ENCODE measurements at places on chromosomes 12 and 14. TPM values are rescaled to one million over a fixed set of nuclear protein-coding genes. Genes with fewer than 3 reads are reported as not detected.

Gene IL22
- not detected for total RNA-seq

Gene KRT74
- total RNA-seq, result not detected

- peak; percentile 94 for DNase-seq
Observed at GRCh38 chr12:131912518-131913274, 16.4 kb upstream of the PUS1 start.

DNA sequence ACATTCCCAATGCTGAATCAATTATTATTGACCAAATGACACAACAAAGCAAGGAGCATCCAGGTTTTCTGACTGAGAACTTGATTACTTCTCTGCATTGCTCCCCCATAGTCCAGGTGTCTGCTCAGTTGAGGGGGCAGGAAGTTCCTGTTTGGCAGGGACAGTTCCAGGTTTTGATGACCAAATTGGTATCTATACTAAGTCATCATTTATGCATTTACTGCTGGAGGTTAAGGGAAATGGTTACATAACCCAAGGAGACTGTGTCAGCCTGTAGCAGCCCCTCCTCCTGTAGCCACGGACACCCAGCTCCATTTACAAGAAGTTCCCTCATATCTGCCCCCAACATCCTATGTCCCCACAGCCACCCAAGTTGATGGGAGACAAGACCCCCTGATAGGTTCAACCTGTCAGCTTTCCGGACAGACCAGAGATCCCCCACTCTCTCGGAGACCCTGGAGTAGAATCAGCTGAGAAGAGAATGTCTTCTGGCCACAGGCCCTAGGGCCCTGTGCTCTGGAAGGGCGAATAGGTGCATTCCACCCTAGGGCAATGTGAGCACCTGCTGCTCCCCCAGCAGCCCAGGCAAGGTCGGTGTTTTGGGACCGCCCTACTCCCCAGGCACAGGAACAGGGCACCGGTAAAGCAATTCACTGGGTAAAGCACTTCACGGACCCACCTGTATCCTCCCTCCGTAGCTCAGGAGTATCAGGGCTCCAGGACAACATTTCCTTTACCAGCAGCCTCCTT, 23.6 kb downstream of the IRF2BPL start:
- DNase-seq, result no peak

- no peak for DNase-seq
Observed at GRCh38 chr12:45590646-45591045, 138.9 kb upstream of the ARID2 start.

DNA sequence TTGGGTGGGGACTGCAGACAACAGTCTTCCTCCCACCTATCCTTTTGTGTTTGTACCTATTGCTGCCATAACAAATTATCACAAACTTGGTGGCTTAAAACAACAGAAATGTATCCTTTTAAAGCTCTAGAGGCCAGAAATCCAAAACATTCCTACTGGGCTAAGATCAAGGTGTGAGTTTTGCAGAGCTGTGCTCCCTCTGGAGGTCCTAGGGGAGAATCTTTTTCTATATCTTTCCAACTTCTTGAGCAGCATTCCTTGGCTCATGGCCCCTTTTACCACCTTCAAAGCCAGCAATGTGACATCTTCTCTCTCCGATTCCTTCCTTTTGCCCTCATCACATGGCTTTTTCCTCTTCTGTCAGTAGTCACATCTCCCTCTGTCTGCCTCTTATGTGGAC, 190.6 kb downstream of the TTC8 start:
- no peak for DNase-seq

GRCh38 chr14:70096866-70097265, 91.9 kb downstream of the SLC8A3 start:
- no peak for DNase-seq

DNA sequence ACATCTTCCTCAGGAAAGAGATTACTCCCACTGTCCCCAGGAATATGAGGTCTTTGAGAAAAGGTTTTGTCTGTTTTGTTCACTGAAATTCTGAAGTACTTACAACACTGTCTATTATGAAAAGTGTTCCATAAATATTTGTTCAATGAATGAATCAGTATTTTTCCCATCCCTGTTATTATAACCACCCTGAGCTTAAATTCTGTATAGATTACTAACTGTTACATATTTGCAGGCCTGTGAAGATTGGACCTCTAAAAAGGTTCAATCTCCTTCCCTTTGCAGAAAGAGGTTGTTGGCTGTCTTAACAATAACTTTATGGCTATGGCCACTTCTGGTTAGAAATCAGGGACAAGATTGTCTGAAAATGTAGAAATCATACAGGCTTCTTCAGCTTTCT, 174.5 kb upstream of the NPAS3 start:
- DNase-seq, result no peak
